ENCODE measurements at places on chromosomes 4 and X.

DNA sequence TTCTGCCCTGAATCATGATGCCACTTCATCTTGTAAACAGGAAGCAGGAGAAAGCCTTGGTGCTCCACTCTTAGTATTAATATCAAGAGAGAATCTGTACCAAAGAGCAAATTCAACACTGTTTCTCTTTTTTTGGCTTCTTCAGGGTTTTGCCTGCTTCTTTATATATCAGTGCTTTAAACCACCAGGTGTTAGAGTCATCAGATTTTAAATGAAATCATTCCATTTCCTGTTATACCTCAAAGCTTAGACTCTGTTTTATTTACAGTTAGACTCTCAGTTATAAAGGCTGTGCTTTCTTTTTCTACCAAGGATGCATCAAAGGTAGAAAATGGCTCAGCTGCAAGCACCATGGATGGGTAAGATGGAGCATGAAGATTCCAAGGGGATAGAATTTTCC lies 350.9 kb downstream of the CAMK2D start:
- no peak for DNase-seq

GRCh38 chr4:140423106-140423505 lies 4.3 kb downstream of the CLGN start:
- no peak for DNase-seq

- no peak for DNase-seq
Observed at GRCh38 chr4:145944886-145945285, 6.3 kb upstream of the ZNF827 start.

DNA sequence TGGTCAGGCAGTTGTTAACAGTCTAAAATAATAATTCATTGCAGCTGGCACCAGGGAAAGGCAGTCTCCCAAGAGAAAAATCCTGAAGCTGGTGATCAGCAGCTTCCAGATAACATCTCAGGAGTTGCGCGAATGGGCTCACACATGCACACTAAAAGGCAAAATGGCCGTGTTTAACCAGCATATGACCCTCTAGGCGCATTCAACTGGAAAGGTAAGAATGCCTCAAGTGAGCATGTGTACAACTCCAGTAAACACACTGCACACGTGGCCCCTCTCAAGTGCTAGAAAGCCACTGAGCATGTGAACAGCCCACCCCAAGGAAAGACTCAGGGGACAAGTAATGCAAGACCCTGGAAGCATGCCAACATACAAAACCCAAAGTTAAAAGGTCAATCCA lies 33.1 kb downstream of the STPG2 start:
- DNase-seq = no peak

DNA sequence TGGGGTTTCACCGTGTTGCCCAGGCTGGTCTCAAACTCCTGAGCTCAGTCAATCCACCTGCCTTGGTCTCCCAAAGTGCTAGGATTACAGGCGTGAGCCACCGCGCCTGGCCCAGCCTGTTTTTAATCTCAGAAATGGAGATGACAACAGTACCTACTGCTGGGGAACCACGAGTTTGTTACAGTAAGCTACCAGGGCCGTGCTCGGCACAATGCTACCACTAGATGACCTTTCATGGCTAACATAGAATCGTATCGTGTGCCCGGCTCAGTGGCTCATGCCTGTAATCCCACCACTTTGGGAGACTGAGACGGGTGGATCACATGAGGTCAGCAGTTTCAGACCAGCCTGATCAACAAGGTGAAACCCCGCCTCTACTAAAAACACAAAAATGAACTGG lies 90.8 kb upstream of the SLC34A2 start:
- no peak for DNase-seq

GRCh38 chrX:15913146-15913545 lies 58.5 kb upstream of the AP1S2 start:
- no peak for DNase-seq

DNA sequence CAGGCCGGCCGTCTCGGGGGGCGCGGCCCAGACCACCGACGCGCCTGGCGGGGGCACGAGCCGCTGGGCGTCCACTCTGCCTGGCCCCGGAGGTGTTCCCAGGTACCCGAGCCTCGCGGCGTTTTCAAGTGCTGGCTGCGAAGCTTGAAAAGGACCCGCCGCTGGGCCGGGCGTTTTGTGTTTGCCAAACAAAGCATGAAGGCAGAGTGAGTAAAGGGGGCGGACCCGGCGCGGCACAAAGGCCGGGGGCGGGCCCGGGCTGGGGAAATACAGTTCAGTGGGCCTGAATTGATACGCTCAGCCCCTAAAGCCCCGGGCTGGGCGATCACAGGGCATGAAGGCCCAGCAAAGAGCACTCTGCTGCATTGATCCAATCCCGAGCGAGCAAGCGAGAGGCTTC lies 65.4 kb downstream of the SOX3 start:
- DNase-seq = no peak

DNA sequence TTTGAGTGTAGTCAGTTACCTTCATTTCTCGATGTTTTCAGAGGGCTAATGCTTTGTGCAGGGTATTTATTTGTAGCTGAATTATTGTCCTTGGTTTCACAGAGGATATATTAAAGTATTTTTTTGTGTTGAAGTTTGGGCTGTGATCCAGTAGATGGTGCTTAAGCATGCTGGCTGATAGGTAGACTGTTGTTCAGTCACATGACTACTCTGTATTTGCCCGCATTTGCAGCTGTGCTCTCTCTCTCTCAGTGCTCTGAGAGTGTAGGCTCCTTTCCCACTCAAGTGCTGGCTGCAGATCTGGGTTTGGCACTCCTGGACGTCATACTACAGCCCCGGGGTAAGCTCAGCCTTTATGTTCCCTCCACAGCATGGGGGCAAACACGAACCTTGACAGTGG lies 21.7 kb downstream of the RAB40AL start:
- DNase-seq = no peak

- peak; percentile 17 for DNase-seq
Observed at GRCh38 chr4:106806158-106806797, 229.8 kb downstream of the DKK2 start.

GRCh38 chr4:1080961-1081688 lies 32.2 kb downstream of the RNF212 start:
- DNase-seq = no peak

DNA sequence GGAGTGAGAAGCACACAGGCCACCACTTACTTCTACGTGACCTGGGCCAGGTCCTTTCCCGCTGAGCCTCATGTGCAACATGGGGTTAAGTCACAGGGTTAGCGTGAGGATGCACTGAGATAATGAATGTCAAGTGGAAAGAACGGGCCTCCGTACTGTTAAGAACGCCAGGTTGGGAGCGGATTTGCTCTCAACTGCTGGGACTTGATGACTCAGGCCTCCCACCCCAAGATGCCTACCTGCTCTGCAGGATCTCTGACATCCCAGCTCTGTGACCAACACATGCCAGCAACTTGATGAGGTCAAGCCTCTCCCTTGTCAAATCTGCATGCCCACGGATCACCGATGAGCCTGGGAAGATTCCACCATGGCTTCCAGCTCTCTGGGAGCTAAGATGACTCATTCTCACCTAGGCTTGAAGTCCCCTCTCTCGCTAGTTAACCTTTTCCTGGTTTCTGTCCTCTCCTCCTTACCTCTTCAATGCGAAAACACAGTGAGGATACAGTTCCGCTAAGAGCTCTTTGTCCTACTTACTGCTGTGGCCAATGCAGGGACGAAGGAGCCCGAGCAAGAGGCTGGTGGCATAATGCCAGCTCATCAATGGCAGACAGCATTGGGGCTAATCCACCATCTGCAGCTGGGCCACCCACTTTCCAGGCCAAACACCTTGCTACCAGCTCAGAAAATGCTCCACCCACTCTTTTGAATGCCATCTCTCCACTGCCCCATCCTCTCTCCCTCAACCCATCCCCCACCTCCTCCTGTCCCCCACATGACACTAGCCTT lies 67.6 kb downstream of the PJA1 start:
- DNase-seq = no peak

- DNase-seq = no peak
Observed at GRCh38 chr4:6693231-6694176, at the start of gene S100P. TSS of gene S100P (plus strand) at chr4:6693878. CDS start at chr4:6693933, 55 bp downstream.

DNA sequence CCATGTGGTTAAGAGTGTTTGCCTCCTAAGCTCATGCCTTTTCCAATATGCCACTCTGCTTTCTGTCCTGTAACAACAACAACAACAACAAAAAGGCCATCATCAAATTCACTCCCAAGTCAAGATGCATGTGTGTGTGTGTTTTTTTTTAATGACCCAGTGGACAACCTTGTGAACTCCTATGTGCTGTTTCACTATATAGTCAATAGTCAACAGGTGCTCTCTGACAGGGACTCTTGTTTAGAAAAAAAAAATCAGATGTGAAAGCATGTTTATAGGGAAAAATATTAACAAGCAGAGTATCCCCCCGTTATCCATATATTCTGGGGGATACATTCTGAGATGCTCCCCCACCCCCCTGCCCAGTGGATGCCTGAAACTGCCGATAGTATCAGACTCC lies 50.6 kb upstream of the BEND2 start:
- DNase-seq = no peak
